Stimulated activated CD8-positive, alpha-beta memory T cell treated with anti-CD3 and anti-CD28 coated beads, Interleukin-7, amount 100 ng/mL, for 1 hour (primary cell): ENCODE measurements at places on chromosomes 5 and 9.
A peak's percentile ranks its signal among the peaks of the same experiment; 100 is the strongest.

DNA sequence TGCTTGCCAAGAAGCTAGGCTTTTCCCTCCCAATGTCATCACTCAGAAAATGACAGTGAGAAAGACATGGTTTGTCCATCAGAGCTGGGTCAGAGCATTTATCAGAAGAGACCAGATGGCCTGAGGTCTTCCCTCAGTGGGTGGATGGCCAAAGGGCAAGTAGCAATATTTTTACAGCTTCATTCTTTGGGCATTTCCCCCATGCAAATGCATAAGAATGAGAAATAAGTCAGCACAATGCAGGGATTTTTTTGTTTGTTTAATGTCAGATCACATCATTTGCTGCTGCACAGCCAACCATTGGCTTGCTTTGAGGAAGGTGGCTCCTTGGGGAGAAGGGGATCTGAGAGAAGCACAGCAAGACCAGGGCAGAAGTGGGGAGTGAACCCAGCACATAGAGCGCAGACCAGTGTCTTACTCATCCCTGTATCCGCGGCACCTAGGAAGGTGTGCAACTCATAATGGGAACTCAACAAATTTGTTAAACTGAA is 209.6 kb downstream of the SEMA6A start:
- DNase-seq, result no peak

- no peak for DNase-seq
Measured at GRCh38 chr9:4333787-4334186, 33.9 kb upstream of the GLIS3 start.

DNA sequence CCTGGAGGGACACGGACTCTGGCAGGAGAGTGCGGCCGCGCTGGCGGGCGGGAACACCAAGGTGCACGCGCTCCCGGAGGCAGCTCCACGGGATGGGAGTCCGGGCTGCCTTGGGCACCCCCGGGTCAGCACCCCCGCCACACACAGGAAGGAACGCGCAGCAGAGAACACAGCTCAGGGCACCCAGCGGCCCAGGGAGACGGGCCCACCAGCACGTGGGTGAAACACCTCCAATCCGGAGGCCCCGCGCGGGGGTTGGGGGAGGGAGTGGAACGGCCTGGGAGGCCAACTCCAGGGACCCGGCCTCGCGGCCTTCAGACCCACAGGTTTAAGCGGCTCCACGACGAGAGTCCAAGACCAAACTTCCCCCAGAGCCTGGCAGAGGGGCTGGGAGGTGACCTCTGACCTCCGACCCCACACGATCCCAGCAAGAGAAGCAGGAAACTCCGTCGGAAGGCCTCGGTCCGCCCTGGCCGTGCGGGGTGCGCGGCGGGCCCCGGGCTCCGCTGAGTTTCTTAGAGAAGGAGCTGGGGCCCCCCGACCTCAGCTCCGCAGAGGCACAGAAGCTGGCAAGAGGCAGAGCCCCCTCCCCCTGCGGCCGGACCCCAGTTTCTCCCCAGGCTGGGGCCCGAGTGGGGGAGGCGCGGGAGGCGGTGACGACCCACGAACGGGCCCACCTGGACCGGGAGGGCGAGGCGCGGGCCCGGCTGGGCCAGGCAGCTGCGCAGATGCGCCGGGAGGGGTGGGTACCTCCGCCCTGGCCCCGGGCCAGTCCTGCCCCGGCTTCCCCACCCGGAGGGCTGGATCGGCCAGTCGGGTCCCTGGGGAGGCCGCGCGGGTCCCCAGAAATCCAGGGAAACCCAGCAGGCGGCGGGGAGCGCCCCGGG is 851 bp downstream of the NACC2 start:
- DNase-seq, result peak; percentile 36

DNA sequence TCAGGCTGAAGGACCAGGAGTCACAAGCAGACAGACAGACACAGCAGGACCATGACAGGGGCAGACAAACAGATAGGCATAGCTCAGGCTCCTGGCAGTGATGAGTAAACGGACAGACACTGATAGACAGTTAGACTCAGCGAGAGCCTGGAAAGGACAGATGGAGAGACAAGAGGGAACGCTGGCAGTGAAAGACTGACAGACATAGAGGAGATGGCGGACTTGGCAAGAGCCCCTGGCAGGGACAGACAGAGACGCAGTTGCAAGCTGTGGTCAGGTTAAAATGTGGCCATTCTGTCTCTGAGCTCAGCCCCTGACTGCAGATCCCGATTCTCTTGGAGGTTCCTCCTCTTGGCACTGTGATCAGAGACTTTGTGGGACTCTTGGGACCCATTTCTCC is 13.6 kb downstream of the CSF2 start:
- no peak for DNase-seq

GRCh38 chr5:2582507-2582906 is 169.0 kb downstream of the IRX2 start:
- DNase-seq, result no peak

- DNase-seq, result no peak
Measured at GRCh38 chr5:175880797-175881312, 9.5 kb downstream of the CPLX2 start.

- DNase-seq, result no peak
Measured at GRCh38 chr5:71937921-71938698, 169.2 kb upstream of the MAP1B start.

DNA sequence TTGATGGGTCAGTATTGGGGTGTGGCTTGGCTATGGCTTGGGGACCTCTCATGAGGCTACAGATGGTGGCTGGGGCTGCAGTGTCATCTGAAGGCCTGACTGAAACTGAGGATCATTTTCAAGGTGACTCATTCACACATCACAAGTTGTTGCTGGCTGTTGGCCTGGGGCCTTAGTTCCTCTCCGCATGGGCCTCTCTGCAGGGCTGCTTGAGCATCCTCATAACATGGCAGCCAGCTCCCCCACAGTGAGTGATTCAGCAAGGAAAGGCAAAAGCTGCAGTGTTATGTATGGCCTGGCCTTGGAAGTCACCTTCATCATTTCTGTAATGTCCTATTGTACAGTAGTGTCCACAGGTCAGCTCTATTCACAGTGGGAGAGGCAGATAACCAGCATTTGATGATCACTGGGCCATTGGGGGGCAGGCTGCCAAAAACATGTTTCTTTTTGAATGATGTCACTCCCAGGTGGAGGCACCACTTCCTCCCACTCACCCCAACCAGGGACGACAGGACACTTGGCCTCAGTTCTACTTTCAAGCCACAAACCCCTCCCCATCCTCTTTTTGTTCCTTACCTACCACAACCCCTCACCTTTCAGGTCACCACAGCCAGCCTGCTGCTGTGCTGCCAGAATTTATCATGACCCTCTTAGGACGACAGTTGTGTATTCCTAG is 14.4 kb downstream of the FGD3 start:
- no peak for DNase-seq

GRCh38 chr5:164358531-164359259 is 853.3 kb downstream of the MAT2B start:
- no peak for DNase-seq

DNA sequence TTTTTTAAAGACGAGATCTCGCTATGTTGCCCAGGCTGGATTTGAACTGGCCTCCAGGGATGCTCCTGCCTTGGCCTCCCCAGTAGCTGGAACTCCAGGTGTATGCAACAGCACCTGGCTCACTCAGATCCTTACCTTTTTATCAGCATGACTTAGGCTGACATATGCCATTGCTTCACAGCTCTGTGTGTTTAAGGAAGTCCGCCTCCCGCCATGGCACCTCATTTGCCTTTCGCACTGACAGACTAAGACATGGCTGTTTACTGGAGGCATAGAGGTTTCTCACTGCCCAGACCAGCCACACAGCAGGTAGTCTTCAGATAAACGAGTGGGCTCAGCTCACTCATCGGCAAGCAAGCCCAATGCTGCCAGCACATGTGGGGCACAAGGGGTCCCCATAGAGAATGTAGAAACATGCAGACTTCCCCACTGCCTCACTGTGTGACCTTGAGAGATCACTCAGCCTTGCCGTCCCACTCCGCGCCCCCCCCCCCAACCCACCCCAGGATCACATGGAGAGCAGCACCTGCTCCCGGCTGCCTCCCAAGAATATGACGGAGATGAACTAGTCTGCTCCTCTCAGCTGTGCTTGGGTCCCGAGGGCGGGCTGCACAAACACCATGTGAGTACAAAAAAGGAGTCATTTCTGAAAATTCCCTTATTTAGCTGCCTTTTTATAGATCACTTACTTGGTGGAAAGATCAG is 62.8 kb downstream of the DCP2 start:
- no peak for DNase-seq

GRCh38 chr9:36463467-36463866 is 63.4 kb upstream of the RNF38 start:
- DNase-seq, result no peak

DNA sequence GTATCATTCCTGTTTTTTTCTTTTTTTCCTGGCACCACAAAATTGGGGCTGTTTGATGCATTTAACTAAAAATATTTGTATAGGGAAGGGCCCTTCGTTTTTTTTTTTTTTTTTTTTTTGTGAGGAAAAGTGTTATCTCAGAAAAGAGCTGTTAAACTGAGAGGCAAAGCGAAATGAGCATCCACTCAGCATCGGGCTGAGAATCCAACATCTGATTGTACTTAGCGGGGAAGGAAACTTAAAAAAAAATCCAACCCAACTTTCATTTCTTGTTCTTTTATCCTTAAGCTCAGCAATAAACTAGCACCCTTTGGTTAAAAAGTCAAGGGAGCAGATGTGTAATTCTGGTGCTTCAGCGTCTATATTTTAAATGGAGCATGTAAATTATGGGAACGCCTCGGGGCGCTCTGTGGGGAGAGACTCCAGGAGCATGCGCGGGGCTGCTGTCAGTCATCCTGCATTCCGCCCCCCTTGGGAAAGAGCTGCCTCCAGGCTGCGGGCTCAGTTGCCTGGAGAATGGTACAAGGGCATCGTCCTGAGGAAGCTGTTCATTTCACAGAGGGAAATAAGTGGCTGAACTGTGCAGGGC is 33.3 kb downstream of the DMRT2 start:
- DNase-seq, result no peak

- DNase-seq, result no peak
Measured at GRCh38 chr5:34533582-34534522, 122.3 kb upstream of the RAI14 start.

DNA sequence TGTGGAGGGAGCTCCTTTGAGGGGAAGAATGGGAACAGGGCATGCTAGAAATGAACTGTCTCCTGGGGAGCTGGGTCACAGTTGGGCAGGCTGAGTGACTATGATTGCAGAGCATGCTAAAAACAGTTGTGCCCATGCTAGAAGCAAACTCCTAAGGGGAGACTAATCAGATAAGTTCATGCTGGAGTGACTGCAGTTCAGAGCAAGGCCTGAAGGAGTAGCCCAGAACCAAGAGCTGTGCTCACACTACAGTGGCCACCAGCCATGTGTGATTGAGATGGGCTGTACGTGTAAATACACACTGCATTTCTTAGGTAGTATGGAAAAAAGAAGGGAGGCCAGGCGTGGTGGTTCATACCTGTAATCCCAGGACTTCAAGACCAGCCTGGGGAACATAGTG is 10.3 kb upstream of the AK1 start:
- DNase-seq, result no peak

GRCh38 chr9:89690334-89690912 is 85.6 kb downstream of the GADD45G start:
- DNase-seq, result no peak

GRCh38 chr5:138807182-138807581 is 54.0 kb downstream of the CTNNA1 start:
- no peak for DNase-seq
